Fibroblast of skin of left biceps (primary cell): ENCODE measurements at places on chromosomes 11 and 22.

- DNase-seq = no peak
Measured at GRCh38 chr22:38474003-38474607, 6.2 kb downstream of the KDELR3 start.

DNA sequence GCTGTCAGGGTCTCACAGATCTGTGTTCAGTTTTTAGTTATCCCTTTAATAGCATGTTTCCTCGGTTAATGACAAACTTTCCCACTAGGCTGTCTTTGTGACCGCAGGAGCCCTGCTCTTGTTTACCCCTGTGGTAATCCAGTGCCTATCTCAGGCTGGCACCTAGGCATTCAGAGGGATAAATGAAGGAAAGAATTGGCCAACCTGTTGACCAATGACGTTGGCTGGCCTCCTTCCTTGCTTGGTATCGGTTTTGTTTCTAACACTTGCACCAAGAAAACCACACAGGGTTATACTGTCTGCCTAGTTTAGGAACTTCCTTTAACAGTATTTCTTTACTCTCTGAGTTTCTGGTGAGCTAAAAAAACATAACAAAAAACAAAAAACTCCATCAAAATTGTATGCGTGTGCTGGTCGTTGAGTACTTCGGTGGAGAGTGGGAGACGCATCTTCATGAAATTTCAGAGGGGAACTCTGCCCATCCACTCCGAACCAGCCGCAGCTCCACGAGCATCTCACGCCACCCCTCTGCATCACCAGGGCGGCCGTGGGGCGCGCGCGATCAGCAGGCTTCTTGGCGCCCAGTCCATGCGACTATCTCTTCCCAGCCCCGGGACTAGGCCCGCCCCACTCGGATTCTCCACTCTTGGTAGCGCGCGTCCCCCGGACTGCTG, 563 bp upstream of the ENDOD1 start:
- DNase-seq = no peak

GRCh38 chr11:58742140-58742539, 10.4 kb upstream of the GLYAT start:
- no peak for DNase-seq

- no peak for DNase-seq
Measured at GRCh38 chr22:48628891-48629543, 1198.7 kb downstream of the BRD1 start.

DNA sequence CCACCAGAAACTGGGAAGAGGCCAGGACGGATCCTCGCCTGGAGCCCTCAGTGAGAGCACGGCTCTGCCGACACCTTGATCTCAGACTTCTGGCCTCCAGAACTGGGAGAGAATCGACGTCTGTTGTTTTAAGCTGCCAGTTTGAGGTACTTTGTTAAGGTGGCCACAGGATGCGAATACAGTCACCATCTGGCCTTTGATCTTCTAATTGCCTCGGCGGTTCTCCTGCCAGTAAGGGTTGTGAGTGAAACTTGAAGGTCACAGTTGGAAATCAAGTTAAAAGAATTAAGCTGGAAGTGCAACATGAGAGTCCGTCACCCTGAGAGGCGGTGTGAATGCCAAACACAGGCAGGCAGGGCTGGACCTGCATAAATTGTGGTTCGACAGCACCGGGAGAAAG, 27.9 kb downstream of the PARVB start:
- no peak for DNase-seq

DNA sequence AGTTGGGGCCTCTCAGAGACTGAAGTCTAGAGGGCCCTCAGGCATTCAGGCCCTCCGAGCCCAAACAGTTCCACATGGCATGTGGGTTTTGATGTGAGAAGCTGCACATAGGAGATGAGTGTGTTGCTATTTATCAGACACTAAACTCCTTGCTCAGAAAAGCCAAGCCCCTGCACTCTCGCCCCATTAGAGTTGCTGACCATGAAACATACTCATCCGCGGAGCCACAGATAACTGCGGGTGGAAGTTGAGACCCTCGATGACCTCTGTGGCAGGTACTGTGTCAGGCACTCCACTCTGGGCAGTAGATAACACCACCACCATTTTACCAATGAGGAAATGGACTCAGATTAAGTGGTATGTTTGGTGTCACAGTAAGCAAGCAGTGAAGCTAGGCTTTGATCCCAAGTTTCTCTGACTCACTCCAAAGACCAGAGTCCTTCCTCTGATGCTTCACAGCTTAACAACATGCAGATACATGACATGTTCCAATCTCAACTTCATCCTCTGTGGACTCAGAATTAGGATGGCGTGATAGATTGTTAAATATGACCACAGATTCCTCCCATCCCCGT, 202.1 kb downstream of the ADAMTS15 start:
- DNase-seq = no peak

GRCh38 chr11:130671801-130672700, 223.6 kb downstream of the ADAMTS15 start:
- DNase-seq = peak; percentile 42

GRCh38 chr11:96168623-96169022, 174.4 kb downstream of the MAML2 start:
- DNase-seq = peak; percentile 84

- DNase-seq = peak; percentile 30
Measured at GRCh38 chr11:22920939-22921565, 60.8 kb upstream of the CCDC179 start.

DNA sequence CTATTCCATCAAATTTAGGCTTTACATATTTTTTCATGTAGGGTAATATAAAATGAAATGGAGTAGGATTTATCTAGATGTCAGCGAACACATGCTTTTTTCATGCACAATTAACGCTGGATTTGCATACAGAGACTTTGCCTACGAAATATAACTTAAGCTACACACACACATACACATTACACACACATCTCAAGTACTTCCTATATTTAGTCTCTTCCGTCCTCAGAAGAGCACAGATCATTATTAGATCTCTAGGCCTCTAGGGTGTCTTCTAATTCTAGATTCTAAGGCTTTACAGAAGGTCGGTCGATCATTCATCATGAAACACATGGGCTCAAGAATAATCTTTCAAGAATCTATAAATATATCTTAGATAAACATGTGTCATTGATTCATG, 3.8 kb upstream of the MS4A13 start:
- no peak for DNase-seq

GRCh38 chr22:29461263-29461662, 18.8 kb upstream of the NEFH start:
- no peak for DNase-seq

- DNase-seq = no peak
Measured at GRCh38 chr11:44379141-44380008, 69.4 kb upstream of the ALX4 start.

DNA sequence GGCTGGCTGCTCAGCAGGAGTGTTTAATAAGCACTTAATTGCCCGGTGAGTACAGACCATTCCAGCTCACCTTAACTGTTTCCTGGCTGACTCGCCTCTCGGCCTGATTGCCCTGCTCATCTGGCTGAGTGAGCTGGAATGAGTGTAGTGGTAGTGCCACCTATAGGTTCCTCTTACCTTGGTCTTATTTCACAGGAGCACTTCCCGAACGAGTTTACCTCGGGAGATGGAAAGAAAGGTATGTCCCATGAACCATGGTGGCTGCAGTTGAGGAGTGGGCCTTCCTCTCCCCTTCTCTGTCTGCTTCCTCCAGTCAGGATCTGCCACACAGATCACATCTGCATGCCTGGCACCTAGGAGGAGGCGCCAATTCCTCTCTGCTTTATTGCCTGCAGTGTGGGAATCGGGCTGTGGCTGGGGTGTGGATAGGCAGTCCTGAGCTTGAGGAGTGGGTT, 26.7 kb downstream of the UPB1 start:
- DNase-seq = no peak

GRCh38 chr11:1653541-1654387, 24.2 kb downstream of the KRTAP5-5 start:
- DNase-seq = no peak

DNA sequence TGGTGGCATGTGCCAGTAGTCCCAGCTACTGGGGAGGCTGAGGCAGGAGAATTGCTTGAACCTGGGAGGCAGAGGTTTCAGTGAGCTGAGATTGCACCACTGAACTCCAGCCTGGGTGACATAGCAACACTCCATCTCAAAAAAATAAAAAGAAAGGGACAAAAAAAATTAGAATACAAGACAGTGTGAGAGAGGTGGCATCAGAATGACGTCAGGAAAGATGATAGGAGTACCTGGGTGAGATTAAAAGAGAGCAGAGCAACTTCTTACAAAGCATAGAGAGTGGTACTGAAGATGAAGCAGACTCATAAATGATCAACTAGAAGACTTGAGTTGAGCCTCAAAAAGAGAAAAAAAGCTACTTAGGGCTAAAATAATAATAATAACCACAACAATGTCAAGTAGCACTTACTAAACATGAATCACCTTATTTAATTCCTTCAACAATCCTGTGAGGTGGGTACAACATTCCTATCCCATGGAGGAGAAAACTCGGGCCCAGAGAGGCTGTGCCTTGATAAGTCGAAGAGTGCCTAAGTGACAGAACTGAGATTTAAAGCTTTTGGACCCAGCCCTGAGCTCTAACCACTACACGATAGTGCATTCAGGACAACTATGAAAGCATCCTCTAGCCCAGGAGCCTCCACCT, 5.2 kb upstream of the SLN start:
- no peak for DNase-seq

DNA sequence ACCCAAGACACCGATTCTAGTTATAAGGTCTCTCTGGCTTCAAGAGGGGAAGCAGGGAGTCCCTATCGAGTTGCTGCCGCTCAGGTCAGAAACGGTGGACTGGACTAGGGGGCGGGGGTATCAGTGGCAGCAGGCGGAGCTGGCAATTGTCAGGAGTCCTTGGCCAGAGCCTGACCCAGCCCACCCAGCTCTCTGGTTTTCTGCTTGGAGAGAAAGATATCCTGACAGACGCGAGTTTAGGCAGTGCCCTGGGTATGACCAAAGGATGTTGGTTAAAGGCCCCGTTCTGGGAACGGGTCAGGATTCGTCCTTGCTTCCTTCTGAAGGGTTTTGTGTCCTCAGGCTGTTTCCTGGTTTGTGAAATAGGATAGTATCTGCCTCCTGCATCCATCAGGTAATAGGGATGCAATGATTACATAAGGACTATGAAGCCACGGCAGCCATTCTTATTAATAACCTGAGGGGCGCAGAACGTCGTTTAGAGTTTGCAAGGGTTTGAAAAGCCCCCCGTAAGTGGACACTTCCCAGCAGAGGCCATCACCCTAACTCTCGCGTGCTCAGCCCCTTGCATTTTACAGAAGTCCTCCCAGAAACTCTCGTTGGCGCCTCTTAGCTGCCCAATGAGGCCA, 700 bp upstream of the DEPDC5 start:
- no peak for DNase-seq

- no peak for DNase-seq
Measured at GRCh38 chr11:127193950-127194349, 193.4 kb upstream of the KIRREL3 start.

DNA sequence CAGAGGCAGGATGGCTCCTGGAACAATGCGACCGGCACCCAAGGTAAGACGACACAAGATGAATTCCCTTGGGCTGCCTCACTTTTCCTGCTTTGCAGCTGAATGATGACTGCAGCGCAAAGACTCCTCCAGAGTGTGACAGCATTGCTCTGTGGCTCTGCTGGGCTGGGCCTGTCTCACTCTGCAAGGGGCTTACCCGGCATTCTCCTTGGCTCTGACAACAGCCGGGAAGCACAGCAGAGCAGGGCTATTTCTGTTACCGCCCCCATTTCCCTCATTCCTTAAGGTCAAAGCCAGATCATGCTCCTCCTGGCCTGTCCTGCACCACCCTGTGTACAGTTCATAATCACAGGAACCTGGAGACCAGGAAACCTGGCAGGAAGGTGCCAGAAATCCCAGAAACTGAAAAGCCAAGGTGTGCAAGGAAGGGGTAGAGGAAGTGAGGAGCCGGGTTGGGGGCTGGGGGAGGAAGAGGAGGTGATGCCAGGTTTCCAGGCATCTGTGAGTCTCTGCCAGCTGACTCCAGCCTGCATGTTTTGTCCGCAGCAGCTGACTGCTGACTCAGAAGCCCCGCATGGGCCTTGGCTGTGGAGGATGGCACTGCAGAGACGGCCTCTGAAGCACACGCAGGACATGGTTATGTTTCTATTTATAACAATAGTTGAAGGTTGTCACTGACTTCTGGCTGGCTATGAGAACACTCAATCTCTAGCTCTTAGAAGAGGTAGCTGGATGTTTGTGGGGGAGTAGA, 113.6 kb downstream of the MICAL3 start:
- peak; percentile 34 for DNase-seq

- DNase-seq = no peak
Measured at GRCh38 chr11:57368106-57368844, 12.7 kb downstream of the PRG3 start.

GRCh38 chr11:122235615-122236014, 119.6 kb upstream of the BLID start:
- peak; percentile 90 for DNase-seq

- DNase-seq = no peak
Measured at GRCh38 chr22:48004038-48004437, 1241.6 kb downstream of the TBC1D22A start.

GRCh38 chr11:85967457-85967856, 101.4 kb downstream of the PICALM start:
- no peak for DNase-seq

DNA sequence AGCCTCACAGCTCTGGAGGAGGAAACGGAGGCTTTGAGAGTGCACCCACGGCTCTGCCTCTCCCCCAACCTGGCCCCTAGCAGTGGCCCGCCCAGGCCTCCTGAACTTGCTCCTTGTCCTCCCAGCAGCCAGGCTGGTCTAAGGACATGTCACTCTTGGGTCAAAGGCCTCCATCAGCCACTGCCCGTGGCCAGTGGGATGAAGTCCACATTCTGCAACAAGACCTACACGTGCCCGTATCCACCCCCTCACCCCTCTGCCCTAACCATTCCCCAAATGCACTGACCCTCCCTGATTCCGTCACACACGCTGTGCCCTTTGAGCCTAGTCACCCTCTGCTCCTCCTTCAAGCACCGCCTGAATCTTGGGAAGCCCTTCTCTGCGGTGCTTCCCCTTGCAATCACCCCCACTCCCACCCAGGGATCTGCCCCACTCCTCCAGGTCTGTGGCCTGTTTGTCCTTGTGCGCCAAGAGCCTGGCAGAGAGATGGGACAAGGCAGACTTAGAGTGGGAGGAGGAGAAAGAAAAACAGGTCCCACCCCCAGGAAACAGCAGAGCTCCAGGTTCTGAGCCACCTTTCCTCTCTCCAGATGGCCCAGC, 37.5 kb upstream of the TEF start:
- DNase-seq = no peak

DNA sequence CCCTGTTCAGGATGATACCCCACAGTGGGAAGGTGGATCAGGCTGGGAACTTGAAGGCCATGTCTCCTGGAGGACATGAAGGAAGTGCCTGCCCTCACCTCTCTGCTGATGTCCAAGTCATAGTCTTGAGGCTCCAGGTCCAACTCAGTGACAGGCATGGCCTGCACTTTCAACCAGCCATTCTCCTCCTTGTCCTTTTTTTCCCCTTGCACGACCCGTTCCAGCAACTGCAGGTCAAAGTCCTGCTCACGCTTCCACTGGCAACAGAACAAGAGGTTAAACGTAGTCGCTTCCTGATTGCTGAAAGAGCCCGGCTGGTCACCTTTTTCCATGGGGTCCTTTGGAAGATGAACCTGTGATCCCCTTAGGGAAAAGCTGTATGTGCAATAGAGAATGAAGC, 47.7 kb downstream of the C11orf58 start:
- DNase-seq = no peak
